ENCODE measurements at places on chromosomes 7 and 10.

- no peak for DNase-seq
Measured at GRCh38 chr10:11034762-11035161, 17.1 kb downstream of the CELF2 start.

GRCh38 chr10:121522831-121523230 is 75.4 kb downstream of the FGFR2 start:
- DNase-seq, result no peak

DNA sequence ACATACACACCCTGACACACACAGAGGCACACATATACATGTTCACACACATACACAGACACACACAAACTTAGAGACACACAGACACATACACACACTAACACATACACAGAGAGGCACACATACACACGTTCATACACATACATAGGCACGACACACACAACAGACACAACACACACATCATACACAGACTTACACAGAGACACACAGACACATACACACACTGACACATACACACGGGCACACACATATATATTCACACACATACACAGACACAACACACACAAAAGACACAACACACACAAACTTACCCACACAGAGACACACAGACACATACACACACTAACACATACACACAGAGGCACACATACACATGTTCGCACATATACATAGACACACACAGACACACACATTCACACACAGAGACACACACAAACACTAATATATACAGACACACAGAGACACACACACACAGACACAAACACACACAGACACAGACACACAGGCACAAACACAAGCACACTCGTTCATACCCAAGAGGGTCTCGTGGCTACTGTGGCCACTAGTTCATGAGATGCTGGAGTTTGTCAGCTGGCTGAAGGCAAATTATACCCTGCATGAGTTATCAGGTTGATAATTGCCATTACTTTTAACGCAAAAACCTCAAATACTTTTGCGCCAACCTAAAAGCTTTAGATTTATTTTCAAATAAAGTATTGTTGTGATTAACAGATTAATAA is 17.7 kb upstream of the KLF6 start:
- DNase-seq, result no peak

DNA sequence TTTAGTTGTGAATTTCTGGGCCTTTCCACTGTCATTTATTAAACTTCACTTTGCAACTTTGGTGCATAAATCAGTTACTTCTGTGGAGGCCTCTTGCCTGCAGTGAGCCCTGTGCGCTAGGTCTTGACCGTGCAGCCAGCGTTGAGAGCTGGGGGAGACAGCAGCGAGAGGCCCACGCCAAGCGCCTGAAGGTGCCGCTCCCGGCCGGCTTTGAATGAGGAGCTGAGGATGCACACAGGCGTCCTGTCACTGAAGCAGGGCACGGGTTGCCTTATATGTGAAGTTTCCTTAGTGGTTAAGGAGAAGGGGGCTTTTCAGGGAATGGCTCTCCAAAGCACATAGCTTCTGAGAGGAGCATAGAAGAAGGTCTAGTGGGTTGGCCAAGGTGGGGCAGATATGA is 70.9 kb upstream of the CCNY start:
- DNase-seq, result no peak

DNA sequence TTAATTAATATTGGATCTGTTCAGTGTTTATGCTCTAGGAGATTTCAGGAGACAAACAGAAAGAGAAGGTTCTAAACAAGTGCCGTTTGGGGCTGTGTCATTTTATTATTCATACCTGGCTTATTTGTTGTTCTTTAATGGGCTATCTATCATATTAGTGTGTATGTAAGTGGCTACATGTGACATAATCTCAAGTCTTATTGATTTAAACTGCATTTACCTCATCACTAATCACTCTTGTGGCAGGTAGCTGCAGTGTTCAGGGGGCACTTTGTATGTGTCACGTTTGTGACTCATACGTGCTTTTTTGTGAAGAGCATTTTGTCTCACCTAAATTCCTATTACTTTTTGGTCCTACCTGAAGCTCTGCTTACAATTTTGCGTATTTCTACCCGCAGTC is 95.4 kb downstream of the EXOC4 start:
- no peak for DNase-seq

- DNase-seq, result no peak
Measured at GRCh38 chr7:21639206-21639868, 96.5 kb downstream of the DNAH11 start.

DNA sequence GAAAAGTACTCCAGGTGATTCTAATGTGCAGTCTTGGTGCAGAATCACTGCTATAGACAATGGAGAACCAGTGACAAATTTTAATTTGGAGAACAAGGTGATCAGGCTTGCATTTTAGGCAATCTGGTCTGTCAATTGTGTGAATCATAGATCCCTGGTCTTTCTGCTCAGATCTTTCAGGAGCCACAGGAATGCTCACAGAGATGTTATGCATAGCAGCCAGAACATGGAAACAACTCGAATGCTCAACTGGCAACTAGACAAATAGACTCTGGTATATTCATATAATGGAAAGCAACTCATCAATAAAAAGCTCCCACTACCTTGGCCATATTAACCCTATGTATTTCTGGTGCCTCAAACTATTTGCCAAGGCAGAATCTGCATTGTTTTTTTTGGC is 209.1 kb downstream of the PHF14 start:
- no peak for DNase-seq

GRCh38 chr10:49174261-49174925 is 13.8 kb downstream of the TMEM273 start:
- DNase-seq, result no peak

- DNase-seq, result peak; percentile 6
Measured at GRCh38 chr10:101466016-101466912, 112.3 kb downstream of the BTRC start.

DNA sequence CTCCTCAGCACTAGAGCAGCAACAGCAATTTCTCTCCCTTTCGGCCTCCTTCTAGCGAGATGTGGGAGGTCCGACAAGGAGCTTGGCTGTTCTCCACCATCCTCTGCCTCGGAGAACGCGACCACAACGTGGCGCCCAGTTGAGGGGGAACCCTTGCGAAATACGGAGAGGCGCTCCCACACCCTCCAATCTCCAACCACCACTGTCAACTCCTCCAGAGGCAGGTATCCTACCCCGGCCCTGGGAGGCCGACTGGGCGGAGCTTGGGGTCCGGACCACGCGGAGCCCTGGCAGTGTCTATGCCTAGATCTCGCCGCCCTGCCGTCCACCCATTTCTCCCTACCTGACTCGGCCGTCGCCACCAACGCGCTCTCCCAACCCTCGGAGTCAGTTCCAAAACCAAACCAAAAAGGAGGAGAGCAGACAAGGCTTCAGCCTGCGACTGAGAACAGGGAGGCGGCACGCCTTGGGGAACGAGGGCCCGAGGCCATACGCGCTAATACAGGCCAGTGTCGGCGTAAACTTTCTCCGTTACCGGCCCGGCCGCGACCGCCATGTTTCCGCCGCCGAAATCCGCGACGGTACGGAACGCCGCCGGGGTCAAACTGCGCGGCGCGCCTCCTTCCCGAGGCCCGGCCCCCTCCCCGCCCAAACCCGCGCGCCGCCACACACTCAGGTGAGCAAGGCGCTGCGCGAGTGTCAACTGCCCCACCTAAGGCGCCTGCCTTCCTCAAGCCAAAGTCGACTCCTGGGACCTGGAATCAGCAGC is at the start of gene TMEM168:
TSS of gene TMEM168 (minus strand) at position 577 of the 769 bp plus-strand sequence. CDS start 5,568 bp downstream, outside the sequence.
- DNase-seq, result peak; percentile 84

DNA sequence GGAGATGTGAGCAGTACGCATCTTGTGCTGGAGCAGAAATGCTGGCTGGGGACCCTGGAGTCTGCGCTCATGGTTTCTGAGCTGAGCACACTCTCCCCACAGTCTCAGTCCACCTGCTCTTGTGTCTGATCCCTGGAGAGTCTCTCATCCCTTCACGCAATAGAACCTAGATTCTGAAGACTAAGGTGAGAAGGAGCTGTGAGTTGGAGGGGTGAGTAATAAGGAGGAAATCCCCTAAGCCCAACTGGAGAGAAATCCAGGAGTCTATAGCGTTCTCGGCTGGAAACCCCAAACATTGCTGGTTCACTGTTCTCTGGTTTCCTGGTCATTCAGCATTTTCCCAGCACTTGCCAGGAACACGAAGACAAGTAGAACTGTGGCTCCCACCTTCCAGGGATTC is 68.3 kb upstream of the SMNDC1 start:
- DNase-seq, result no peak

All from NCI-H345 (cell line).